ENCODE measurements at places on chromosomes 16 and 17.

DNA sequence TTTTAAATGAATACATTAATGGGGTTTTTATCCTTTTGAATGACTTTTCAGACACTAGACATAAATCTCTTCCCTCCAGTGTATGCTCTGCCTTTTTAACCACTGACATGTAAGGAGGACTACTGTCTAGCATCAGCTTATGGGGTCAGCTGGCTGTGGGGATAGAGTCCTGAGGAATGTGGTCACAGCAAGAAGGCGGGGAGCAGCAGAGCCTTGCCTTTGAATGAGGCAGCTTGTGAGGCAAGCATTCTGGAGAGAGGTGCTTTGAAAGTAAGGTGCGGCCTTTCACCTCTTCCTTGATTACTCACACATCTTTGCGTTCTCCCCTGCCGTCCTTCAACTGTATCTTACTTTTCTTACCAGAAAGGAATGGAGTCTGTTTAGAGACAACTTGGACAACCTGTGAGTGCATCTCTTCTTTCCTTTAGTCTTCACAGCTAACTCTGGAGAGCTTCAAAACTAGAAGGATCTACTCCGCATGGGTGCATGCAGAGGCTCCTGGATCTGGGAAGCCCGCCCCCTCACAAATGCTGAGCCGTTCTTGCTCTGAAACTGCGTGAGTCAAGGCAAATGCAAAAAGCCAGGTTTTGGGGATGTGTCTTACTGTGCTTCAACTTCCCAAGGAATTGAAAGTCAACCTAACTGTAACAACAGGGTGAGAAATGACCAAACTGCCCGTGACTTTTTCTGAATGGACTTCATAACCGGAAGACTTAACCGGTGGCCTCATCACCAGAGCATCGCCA, 49.9 kb downstream of the ADCY7 start:
- DNase-seq: no peak

DNA sequence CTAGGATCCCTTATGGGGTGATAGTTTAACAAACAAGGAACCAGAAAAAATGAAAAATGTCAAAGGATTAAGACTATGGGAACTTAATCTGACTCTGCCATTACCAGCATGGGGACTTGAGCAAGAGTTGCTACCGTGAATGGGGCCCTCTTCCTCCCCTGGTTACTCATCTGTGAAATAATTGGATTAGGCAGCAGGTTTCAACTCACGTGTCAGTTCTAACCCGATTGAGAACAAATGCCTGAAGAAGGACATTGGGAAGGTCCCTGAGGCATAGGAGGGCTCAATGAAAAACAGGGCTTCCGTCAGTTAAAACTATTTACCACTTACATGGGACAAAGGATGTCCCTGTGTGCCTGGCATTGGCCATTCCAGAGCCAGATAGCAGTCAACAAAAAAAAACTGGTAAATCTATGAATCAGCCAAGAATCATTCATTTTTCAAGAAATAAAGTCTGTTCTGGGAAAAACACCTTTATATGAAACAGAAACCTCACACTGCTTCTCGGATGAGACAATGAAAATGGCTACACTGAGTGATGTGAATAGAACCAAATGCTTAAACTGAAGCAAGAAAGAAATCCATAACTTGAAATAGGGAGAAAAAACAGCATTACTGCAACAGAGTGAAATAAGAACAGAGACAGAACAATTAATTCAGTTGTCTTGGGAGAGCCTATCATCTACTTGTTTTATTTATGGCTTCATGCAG, 104.3 kb downstream of the ADAMTS18 start:
- no peak for DNase-seq

DNA sequence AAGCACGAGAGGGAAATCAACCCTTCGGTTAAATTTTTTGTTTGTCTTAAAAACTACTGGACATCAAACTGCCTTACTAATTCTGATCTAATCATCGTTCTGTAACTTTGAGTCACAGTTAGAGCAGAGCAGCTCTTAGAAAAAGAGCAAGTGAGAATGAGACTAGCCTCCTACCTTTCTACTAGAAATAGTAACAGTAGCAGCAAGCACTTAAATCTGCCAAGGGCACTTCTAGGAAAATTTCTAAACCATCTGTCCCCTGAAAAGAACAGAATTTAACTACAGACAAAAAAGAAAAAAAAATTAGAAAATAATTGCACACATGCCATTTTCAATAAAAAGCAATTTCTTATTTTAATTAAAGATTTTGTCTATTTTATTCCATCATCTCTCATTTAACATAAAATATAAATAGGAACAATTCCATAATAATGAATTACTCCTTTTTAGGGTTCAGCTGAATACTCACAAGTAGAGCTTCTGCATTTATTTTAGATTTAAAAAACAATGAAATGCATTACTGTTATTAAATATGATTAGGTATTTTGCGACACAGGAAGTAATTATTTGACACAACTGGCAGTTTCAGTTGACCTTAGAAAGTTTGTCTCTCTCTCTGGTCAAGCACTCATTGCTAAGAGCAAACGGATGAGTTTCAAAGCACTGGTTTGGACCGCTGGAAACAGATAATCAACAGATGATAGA, 250.8 kb upstream of the SOX9 start:
- no peak for DNase-seq

GRCh38 chr16:58393138-58393504, 850 bp downstream of the GINS3 start:
- DNase-seq: no peak

DNA sequence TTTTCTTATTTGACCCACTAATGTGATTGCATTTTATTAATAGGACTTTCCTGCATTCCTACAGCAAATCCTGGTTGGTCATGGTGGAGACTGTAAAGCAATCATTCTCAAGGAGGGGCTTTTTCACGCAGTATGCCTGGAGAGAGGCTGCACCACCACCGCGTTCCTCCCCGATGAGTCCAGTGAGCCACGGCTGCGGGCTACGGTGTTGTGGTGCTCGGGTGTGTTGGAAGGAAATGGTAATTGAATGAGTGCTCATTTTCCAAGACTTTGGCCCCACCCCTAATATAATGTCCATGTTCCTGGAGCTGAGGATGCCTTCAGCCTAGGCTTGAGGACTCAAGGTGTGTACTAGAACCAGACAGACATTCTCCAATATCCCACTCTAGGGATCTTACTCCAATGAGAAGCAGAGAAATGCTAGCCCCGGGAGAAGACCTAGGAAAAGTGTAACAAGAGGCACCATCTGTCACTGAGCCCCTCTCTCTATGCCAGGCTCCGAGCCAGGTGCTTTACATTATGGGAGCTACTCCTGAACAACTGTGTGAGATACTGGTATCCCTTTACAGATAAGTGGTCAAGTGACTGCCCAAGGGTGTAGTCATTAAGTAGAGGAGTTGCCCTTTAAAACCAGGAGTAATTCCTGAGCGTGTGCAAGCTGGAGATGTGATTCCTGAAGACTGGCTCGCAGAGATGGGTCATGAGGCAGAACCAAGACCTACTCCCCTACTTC, 39.4 kb downstream of the HEATR6 start:
- no peak for DNase-seq

DNA sequence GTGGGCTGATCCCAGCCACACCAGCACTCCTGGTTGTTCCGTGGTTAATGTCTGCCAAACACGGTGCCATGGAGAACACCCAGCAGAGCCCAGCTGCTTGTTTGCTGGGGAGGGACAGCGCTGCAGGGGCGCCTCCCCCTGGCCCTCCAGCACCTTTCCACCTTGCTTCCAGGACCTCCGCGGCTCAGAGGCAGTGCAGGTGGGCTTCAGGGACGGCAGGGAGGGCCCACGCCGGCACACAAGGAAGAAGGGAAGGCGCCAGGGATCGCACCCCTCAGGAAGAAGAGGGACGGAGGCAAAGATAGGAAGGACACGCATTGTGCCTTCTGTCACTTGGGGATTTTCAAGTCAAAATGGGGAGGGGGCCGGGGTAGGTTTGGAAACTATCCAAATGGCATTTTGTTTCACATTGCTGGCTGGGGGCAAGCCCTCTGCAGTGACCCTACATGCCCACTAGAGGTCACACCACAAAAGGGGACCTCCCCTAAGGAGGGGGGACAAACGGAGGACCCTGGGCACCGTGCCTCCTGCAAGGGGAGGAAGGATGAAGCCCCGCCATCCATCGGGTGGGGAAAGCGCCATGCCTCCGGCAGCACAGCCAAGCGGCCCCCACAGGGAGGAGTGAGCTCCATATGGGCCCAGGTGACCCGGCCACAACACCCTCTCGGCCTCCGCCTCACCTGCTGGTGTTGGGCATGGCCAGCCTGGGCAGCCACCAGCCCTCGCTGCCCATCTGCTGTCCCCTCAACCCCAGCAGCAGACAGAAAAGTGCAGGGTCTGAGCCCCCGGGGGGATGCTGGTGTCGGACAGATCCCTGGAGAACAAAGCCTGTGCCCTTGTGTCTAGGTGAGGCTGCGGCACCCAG, 7.5 kb upstream of the C16orf95 start:
- peak; percentile 27 for DNase-seq

- DNase-seq: no peak
These were observed 10.7 kb downstream of the ZNF205 start for GRCh38 chr16:3122926-3123570.
